ENCODE measurements at places on chromosomes 5 and 9. TPM values are rescaled to one million over a fixed set of nuclear protein-coding genes. Genes with fewer than 3 reads are reported as not detected.

Gene FOXI1
- total RNA-seq, result not detected

Gene RBM22
- total RNA-seq, result 17.7 TPM

Gene HEMGN
- total RNA-seq, result not detected

Gene TAF11L3
- not detected for total RNA-seq

Gene FAM81B
- not detected for total RNA-seq

Gene OTP
- total RNA-seq, result not detected

Gene IL13
- total RNA-seq, result not detected
